ENCODE measurements at places on chromosomes 1 and 21.

DNA sequence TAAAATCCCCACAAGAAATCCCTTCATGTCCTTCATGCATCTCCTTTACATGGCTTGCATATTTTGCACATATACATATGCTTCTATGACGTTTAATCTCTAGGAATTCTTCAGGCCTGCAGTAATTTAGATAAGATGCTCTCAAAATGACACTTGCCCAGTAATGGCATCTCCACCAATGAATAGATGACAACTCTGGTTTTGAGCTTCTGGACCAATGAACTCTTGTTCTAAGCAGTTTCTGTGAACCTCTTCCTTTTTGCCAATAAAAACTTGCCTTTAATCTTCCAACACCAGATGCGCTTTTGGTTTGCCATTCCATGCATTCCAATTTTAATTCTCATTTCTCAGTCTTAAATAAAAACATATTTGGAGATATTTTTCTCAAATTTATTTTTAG lies 189.8 kb upstream of the OLFM3 start:
- DNase-seq, result no peak

GRCh38 chr1:111732718-111733117 lies 6.5 kb downstream of the INKA2 start:
- no peak for DNase-seq

DNA sequence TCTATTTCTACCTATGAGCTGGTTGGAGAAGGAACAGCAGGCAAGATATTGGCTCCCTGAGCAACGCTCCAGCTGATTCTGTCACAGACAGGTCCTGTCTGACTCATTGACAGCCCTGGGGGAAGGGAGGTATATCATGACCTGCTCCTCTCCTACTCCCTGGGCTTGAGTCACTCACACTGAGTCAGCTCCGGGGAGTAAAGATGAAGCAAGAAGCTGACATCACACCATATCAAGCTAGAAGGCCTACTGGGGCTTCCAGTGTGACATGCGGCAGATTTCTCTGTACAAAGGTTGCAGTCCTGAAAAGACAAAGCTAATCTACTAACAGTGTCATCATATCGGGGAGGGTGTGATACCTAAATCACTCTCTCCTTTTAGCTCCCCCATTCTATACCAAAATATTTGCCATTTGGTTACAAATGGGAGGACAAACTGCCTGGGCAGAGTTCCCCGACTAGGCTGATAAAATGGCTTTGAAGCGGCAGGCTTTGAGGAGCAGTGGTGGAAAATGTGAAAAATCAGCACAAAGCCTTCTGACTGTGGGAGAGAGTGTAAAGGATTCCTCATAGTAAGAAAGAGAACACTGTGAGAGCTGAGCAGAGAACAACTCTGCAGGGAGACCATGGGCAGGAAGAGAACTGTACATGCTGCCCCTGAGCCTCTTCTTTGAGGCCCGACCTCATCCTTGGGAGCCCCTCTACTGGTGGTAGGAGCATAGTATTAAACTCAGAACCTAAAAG lies 15.5 kb downstream of the PI4KB start:
- peak; percentile 95 for DNase-seq

DNA sequence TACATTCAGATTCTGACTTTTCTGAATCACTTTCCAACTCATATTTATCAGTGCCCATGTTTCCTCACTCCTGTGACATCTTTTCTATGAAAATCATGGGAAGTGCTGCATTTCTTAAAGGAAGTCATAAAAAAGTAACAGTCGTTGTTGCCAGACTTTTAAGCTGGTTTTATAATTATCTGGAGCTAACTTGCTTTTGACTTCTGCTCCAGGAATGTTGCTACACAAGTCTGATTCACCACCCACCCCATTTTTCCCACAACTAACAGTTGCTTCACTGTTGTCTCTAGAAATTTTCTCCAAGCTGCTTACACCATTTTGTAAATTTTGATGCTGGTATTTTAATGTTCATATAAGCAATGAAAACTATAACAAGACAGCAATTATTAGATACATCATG lies 12.2 kb downstream of the FCRLB start:
- DNase-seq, result no peak

GRCh38 chr1:43274125-43274803 lies 4.5 kb downstream of the TMEM125 start:
- DNase-seq, result peak; percentile 69

- no peak for DNase-seq
These were observed 233.0 kb upstream of the KAZN start for GRCh38 chr1:14365301-14365988.

GRCh38 chr1:147349533-147349932 lies 107.0 kb downstream of the CHD1L start:
- DNase-seq, result no peak

DNA sequence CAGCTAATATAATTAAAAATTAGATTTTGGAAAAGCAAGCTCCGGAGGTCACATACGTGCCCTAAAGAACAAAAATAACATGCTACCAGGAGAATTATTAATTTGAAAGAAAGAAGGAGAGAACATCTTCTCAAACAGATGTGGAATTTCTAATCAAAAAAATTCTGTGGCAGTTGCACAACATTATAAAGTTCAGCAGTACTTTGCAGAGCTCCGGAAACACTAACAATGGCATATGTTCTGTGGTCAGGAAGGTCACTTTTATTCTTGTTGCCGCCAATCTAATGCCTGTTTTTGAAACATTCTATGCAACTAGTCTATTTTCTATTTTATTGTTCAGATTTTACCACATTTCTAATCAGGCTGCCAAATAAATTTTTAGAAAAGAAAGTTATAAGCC lies 186.8 kb downstream of the SMYD3 start:
- DNase-seq, result no peak

- peak; percentile 77 for DNase-seq
These were observed 12.3 kb upstream of the IFNLR1 start for GRCh38 chr1:24199291-24199900.

- DNase-seq, result peak; percentile 64
These were observed 26.7 kb upstream of the RPTN start for GRCh38 chr1:152185544-152186391.

DNA sequence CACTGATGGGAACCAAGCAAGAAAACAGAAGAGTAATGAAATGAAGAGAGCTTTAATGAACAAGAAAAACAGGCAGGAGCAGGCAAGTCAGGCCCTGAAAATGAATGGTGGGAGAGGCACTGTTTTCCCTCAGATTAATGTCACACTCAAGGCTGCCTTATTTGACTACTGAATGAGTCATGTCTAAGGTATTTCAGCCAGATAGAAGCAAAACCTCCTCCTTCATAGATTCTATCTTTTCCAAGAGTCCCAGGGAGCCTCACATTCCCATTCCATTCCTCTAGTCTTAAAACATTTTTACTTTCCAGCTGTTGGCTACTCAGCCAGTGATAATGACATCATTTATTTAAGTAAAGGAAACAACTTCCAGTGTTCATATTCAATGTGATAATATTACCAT lies 228.4 kb upstream of the NRIP1 start:
- DNase-seq, result no peak

- DNase-seq, result no peak
These were observed 111.1 kb upstream of the ZP4 start for GRCh38 chr1:238001818-238002217.

DNA sequence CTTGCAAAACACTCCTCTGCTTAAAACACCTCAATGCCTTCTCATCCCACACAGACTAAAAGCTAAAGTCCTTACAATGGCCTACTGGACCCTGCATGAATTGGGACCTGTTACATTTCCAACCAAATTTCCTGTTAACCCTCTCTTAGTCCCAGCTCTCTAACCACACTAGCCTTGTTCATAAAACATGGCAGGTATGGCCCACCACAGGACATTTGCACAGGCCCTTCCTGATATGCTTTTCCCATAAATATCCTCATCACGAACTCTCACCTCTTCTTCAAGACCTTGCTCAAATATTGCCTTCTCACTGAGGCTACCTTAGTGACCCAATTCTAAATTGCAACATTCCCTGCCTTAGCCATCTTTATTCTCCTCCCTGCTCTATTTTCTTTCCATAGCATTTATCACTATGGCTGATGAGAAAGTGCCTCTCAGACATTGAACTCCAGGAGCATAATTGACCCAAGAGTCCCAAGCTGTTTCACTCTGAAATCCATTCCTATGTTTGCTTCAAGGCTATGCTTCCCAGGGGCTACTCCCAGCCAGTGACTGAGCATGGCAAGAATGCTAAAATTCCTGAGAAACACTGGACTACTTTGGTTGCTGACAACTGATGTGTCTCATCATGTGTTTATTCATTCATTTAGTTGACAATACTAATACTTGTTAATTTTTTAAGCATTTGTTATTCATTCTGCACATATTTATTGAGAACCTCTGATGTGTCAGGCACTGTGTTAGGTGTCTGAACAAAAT lies 2.7 kb upstream of the PALMD start:
- DNase-seq, result no peak

- peak; percentile 52 for DNase-seq
These were observed 30.9 kb upstream of the TAL1 start for GRCh38 chr1:47262787-47263413.

DNA sequence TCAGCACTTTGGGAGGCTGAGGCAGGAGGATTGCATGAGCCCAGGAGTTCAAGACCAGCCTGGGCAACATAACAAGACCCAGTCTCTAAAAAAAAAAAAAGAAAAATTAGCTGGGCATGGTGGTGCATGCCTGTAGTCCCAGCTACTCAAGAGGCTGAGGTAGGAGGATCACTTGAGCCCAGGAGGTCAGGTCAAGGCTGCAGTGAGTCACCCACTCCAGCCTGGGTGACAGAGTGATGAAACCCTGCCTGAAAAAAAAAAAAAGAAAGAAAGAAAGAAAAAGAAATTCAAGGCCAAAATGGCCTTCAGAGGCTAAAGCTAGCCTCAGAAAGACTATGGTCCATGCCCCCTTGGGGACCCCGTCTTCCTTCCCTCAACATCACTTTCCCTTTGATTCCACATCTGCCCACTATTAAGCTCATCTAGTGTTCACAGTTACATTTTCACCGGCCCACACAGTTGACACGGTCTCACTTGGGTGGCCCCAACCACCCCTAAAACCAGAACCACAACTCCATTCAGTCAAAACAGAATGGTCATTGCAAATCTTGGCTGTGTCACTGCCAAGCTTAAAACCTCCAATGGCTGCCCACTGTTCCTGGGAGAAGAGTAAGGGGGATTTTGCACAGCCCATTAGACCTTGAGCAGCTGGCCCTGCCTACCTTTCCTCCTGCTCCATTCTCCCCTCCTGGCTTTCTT lies 2.1 kb upstream of the CAPN8 start:
- no peak for DNase-seq

DNA sequence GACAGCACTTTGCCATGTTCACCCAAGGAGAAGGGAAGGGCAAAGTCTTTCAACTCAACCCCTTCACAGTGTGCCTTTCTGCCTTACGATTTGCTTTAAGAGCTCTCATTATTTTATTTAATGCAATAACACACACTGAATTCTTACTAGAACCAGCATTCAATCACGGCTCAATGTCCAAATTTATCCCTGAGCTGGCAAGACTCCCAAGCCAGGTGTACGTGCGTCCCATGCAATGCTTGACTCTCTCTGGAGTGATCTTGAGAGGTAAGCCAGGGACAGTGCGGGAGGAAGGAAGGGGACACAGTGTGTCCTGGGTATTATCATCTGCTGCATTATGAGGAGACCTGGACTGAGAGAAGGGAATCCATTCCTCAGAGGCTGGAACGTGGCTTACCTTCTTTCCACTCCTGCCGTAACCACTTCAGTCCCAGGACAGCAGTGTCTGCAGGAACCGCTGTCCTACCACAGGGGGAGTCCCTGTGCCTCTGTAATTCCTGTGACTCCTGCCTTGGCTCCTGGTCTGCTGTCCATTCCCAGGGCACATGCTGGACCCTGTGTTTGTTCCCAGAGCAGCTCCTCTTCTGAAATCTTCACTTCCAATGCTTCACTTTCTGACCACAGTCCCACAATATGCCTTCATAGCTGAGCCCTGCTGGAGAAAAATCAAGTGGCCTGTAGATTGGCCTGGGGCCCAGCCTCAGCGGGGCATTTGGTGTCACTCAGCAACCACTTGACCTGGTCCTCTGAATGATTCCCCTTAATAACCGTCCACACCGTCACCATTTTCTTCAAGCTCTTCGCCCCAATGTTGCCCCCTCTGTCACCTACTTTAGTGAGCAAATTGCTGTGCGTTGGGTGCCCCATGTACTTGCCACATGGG lies 28.6 kb upstream of the STUM start:
- DNase-seq, result no peak

DNA sequence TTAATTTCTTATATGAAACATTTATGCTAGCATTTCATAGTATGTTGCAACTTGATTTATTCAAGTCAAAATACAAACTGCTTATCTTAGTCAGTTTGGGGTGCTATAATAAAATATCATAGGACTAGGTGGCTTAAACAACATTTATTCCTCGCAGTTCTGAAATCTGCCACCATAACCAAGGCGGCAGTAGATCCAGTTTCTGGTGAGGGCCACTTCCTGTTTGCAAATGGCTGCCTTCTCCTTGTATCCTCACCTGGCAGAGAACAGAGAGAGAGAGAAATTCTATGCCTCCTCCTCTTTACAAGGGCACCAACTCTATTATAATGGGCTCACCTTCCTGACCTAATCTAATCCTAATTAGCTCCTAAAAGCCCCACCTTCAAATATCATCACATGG lies 76.1 kb upstream of the RGS2 start:
- DNase-seq, result peak; percentile 25

- no peak for DNase-seq
These were observed 76.0 kb downstream of the POFUT2 start for GRCh38 chr21:45211661-45212060.

DNA sequence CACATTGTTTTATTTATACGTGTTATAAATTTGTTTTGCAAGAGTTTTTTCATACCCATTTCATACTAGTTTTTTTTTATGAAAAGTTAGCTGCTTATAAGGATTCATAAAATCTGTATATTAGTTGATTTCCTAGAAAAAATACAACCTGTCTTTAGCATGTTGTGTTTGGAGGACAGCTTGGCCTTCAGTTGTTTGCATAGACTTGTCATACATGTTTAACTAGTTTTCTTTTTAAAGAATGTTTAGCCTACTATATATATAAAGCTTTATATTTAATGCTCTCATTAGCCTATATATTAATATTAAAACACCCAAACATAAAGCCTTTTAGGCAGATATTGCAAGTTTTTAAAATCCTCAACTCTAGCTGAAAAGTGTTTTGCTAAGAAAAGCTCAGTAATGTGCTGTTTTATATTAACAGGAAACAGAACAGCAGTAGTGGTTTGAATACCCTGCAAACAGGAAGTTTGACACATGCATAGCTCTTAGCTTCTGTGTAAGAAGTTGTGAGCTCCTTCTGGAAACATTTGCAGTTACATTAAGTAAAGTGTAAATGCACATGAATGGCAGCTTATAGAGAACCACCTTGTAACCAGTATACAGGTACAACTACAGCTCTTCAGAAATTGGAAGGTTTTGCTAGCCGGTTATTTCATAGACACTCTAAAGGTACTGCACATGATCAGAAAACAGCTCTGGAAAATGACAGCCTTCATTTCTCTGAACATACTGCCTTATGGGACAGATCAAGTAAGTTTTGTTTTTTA lies at the start of gene PRKACB:
PRKACB (plus strand) TSS at position 476 of the 770 bp plus-strand sequence; CDS start at position 567, 91 bp downstream.
- peak; percentile 79 for DNase-seq

GRCh38 chr1:53766194-53766742 lies 27.3 kb upstream of the GLIS1 start:
- no peak for DNase-seq

- no peak for DNase-seq
These were observed 42.0 kb downstream of the S1PR1 start for GRCh38 chr1:101278845-101279244.
